Lower leg skin (tissue), 4 donors: ENCODE measurements at places on chromosomes 2 and 18.

DNA sequence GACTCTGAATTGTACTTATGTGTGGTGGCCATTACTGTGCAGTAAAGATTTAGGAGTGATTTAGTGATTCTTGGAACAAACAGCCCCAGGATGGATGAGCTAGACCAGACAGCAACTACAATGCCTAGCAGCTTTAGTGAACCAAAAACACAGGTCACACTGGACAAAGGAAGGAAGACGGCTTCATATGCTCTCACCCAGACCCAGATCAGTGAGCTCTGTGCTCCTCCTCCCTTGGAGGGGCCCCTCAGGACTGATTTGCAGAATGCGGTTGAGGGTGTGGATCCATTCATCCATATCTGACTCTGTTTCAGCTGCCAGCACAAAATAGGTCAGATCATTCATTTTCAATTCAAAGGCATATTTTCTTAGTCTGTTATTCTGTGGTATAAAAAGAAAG, 159.7 kb upstream of the CCDC195 start:
- no peak for DNase-seq

DNA sequence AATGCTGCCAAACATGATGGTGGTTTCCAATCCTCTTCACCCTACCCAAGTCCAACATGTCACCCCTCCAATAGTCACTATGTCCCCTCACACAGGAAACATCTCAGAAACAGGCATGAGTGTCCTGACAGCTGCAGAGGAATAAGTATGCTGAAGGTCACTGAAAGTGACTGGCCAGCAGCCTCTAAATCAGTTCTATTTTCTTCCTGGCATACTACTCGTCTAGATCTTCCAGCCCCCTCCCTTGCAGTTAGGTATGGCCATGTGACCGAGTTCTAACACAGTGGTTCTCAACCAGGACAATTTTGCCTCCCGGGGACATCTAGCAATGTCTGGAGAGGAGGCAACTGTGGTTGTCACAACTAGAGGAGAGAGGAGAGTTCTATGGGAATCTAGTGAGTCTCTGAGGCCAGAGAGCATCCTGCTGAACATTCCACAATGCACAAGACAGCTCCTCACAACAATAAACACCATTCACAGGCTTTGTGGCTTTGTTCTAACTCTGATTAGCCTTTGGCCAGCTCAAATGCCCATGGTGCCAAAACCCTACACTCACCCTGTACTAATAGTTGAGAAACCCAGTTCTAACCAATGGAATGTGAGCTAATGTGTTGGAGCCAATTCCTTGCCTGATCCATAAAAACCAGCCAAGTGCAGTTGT, 12.6 kb upstream of the ID2 start:
- peak; percentile 73 for DNase-seq

- DNase-seq, result no peak
Observed at GRCh38 chr2:151976945-151977353, 121.9 kb downstream of the CACNB4 start.

GRCh38 chr18:64201781-64202180, 52.9 kb upstream of the LINC00305 start:
- DNase-seq, result no peak

GRCh38 chr18:8702668-8703067, 2.7 kb upstream of the MTCL1 start:
- DNase-seq, result no peak

GRCh38 chr18:79740521-79741361, 57.0 kb upstream of the KCNG2 start:
- no peak for DNase-seq

DNA sequence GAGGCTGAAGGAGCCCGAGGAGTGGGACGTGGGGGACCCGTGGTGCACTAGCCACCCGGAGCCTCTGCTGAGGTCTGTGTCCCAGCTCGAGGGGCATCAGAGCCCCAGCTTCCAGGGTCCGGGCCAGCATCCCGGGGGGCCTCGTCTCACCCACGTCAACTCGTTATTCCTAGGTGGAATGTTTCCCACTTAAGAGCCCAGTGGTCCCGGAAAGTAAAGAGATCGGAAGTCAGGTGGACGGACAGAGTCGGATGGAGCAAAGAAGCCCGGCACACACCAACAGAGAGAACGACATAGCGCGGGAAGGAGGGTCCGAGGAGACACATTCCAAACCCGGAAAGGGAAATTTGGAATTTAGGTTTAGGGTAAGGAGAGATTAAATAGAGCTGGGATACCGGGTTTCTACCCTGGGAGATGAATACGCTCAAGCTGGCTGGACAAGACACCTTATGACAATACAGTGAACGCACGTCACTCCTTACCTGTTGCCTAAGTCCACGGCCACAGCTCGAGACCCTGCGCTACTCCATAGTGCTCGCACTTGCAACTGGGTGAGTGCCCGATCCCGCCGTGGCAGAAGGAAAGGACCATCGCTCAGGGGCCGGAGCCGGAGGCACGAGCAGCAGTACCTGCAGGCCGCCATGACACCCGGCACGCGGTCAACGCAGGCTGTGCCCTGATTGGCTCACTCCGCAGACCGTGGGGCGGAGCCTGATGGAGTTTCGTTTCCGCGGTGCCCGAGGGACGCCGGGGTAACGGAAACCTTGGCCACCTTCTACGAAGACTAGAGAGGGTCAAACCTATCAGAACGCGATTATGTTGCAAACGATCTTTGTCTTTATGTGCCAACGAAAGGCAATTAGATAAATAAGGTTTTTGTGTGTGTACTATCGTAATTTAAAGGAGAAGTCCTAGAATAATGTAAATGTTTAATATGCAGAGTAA, at the start of gene PNPT1:
PNPT1 (minus strand) TSS at position 664 of the 945 bp plus-strand sequence; CDS start at position 643, 21 bp downstream.
- DNase-seq, result peak; percentile 90

GRCh38 chr2:227407591-227408151, 19.9 kb upstream of the SCYGR1 start:
- peak; percentile 82 for DNase-seq

DNA sequence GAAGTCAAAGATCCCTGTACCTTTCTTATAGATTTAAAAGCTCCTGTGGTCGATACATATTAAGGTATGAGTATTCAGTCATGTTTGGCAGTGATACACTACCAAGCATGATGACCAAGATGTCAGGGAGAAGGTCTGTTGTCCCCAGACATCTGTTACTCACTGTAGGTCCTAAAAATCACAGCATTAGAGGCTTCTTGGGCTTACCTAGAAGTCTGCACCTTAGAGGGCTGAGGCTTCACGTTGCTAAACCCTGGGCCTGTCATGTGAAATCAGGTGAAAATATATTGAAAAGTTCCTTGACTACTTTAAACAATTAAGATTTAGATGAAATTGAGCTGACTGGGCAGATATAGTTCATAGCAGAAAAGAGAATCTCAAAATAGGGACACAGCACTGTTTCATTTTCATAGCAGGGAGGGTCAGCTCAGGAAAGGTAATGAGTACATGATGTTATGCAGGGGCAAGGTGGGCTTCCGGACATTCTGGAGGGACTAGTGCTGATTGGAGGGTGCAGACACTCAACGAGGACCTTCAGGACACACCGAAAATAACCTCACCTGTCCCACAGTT, 78.7 kb downstream of the SPATS2L start:
- no peak for DNase-seq

- no peak for DNase-seq
Observed at GRCh38 chr2:16362611-16363010, 303.0 kb downstream of the CYRIA start.

- no peak for DNase-seq
Observed at GRCh38 chr2:190627448-190628412, 21.2 kb upstream of the NAB1 start.

DNA sequence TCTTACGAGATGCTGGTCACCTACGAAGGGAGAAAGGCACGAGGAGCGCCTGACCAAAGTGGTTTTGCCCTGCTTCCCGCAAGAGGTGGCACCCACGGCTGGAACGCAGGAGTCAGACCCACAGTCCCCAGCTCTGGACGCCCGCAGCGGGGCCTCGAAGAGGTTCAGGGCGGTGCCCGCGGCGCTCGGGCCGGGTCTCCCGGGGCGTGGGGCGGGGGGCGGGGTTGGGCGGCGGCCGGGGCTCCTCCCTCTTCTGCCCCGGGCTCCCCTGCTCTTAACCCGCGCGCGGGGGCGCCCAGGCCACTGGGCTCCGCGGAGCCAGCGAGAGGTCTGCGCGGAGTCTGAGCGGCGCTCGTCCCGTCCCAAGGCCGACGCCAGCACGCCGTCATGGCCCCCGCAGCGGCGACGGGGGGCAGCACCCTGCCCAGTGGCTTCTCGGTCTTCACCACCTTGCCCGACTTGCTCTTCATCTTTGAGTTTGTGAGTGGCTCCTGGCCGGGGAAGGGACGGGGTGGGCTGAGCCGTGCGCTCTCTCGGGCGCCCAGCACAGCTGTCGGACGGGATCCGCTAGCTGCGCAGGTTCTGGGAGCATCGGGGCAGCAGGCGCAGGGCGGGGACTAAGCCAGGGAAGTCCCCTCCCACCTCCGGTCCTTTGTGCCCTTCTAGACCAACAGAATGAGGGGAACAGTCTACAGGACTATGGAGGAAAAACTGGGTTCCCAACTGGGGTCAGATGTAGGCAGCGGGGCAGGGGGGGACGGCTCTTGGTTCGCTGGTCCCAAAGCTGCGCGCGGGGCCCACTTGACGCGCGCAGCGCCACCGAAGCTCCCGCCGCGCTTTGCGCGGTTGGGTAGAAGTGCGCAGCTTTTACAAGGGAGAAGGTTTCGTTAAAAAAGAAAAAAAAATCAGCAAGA, at the start of gene MAL:
MAL (plus strand) TSS at position 303 of the 914 bp plus-strand sequence; CDS start at position 388, 85 bp downstream.
- DNase-seq, result no peak

- DNase-seq, result no peak
Observed at GRCh38 chr2:113831161-113831560, 58.7 kb upstream of the ACTR3 start.

GRCh38 chr2:134715932-134716643, 2.7 kb downstream of the TMEM163 start:
- DNase-seq, result no peak

GRCh38 chr2:215388002-215388728, 47.7 kb downstream of the FN1 start:
- no peak for DNase-seq

DNA sequence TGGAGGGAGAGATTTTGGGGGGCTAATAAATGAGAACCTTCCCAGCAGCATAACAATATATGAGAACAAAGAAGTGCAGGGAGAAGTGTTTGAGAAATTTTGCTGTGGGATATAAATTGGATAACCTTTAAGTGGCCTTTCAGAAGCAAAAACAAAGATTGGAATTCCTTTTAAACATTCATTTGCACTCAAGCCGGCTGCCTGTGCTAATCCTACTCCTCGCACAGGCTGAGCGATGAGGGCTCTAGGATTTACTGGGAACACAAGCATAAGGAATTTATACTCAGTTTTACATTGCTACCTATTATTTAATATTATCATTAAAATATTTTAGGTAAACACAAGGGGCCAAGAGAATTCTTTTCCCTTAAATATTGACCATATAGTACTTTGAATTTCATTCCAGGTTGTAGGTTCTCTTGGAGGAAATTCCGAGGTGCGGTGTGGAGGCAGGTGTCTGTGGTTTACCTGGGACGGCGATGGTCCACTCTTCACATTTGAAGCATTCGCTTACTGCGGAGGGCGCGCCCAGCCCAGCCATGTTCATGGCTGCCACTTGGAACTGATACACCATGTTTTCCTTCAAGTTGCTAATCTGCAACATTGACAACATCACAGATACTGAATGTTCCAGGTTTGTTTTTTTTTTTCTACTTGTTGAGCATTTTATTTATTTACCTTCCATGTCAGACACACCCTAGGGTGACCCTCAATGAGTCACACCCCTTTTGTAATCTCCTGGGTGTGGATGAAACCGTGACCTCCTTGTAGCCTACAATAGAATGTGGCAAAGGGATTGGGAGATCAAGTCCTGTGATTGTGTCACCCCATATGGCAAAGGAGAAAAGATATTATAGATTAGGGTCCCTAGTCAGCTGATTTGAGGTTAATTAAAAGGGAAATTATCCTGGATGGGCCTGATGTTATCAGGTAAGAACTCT, 100.1 kb downstream of the MYOM1 start:
- DNase-seq, result no peak

- no peak for DNase-seq
Observed at GRCh38 chr2:38652431-38653273, 13.3 kb upstream of the GALM start.

- no peak for DNase-seq
Observed at GRCh38 chr2:122478117-122478516, 722.7 kb downstream of the TSN start.

DNA sequence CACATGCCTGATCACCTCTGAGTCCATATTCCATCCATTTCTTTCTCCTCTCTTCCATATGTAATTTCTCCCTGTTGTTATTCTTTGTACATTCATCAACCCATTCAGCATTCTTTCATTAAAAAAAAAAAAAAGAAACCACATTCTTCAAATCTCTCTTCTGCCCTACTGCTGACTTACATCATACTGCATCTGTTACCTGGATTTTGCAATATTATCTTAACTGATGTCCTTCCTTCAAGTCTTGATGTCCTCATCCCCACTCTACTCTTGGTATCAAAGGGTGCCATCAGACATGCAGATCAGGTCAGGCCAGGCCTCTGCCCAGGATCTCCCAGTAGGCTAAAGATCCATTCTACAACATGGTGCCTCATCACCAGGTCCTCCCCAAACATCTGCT, 90.6 kb downstream of the SGPP2 start:
- no peak for DNase-seq

- DNase-seq, result no peak
Observed at GRCh38 chr2:109348671-109349502, 219.9 kb downstream of the SH3RF3 start.
